Neural progenitor cell (in vitro differentiated cells): ENCODE measurements at places on chromosomes 3 and 15. TPM values are rescaled to one million over a fixed set of nuclear protein-coding genes. Genes with fewer than 3 reads are reported as not detected.

GRCh38 chr3:46660003-46660402 lies 33.5 kb downstream of the ALS2CL start:
- DNase-seq = no peak

GRCh38 chr3:129366312-129366831 lies 62.1 kb downstream of the EFCAB12 start:
- no peak for DNase-seq

GRCh38 chr3:18987862-18988447 lies 160.4 kb upstream of the KCNH8 start:
- DNase-seq = no peak

The PYGO1 gene
- 8.6 and 9.3 TPM in 2 replicates for total RNA-seq

GRCh38 chr3:143848704-143849103 lies 436 bp upstream of the SLC9A9 start:
- no peak for DNase-seq

The TM6SF1 gene
- total RNA-seq = not detected in 2 replicates

- DNase-seq = no peak
These were observed 4.3 kb upstream of the COPG1 start for GRCh38 chr3:129245141-129245540.

DNA sequence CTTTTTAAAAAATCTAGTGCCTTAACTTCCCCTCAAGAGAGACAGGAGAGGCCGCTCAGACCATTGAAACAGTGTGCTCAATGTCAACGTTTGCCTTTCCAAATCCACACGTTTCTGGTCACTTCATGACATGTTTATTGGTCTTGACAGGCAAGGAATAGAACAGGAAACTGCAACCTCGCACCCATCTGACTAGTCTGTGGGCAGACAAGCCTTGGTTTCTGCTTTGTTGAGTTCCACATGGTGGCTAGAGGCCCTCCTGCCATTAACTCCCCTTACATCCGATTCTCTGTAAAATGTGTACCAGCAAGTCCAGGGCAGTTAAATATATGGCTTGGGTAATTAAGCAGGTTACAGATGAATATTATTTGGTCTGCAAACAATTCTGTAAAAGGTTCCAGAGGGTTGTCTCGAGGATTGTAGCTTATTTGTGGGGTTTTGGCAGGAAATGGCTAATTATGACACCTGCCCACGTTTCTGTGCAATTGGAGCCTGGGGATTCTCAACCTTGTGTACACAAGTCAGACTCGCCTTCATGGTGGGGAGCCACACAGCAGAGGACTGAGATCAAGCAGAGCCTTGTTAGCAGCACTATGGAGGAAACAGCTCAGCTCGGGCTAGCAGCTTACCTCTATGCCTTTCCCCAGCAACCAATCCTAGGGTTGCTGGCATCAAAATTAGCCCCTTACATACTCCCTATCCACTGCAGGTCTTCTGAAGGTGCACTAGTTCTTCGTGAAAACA lies 317.5 kb upstream of the IGF1R start:
- no peak for DNase-seq

GRCh38 chr3:123055352-123055751 lies 11.5 kb upstream of the PDIA5 start:
- no peak for DNase-seq

DNA sequence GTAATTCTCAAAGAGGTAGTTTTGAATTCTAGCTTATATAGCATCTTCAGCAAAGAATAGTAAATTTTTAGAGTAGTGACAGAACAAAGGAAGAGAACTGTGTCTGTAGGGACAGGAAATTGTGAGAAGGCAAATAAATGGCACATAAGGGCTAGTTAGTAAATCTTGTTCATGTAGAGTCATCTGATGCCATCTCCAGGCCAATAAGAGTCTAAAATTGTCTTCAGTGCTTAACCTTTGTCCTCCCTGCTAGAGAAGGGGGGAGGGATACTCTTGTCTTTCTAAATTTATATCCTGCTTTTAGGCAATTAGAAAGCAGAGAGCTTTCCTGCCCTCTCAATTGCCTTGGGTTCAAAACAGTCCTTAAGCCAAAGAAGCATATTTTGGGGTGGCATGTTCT lies 87.0 kb upstream of the DNAJC19 start:
- no peak for DNase-seq

DNA sequence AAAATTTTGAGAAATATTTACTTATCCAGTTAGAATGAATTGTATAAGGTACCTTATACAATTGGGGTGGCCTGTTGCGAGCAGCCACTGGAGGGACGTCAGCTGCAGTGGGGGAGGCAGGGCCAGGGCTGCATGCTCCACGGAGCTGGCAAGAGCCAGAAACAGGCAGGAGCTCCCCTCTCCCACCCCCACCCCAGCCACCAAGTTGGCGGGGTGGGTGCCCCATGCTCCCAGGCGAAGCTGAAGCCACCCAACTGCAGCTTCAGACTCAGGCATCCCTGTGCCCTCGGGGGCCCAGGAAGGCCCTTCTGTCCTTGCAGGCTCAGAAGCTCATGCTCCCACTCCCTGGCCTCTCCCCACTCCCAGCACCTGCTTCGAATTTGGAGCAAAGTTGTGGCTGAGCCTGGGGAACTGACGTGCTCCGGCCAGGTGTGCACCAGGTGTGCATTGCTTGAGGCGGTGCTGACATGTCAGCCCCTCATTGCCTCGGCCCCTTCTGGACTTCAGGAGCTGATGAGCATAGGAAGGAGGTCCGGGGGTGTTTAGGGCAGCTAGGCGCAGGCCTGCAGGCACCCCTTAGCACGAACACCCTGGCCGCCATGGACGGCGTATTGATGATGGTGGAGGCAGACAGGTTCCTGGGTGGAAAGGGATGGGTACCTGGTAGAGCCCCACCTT lies 743.8 kb upstream of the GBE1 start:
- DNase-seq = no peak

- DNase-seq = no peak
These were observed 62.0 kb downstream of the SUCNR1 start for GRCh38 chr3:151935446-151935845.

DNA sequence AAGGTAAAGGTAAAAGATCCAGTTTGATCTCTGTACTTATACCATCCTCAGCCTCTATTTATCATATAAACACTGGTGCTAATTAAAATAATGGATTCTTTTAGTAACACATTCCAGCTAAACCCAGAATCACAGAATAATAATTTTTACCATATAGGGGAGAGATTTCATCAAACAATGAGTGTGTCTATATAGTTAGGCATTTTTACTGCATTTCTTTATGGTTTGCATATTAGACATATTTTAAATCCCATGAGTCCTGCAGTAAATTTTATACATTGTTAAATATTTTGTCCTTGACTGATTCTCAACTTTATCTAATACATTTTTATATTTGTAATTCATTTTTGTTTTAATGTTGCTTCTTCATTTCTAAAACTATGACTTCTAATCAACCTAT lies 323.7 kb upstream of the AGTR1 start:
- no peak for DNase-seq

DNA sequence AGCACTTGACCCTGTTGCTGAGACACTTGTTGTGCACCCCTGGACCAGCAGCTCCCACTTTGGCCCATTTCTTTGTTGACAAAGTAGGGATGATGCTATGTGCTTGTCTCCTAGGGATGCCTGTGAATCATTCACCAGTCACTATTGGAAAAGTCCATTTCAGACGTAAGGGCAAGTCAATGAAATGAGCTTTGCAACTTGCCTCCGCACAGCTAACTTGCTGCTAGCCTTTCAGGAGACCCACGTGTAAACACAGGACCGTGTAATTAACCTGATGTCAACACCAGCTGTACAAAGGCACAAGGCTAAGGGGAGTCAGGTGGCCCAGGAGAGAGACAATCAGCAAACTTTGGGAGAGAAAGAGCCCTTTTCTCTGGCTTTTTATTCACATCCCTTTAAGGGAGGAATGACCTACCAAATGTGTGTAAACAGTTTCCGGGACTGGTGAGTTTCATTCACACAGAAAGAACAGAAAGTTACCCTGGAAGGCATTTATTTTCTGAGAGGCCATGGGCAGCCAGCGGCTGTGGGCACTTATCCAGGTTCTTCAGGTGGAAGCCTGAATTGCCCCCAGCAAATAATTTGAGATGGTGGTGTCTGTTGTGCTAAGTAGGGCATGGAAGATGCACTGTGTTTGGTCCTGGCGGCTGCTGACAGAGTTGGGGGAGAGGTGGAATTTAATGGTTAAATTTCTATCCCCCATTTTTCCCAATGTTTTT lies 54.0 kb downstream of the TIPARP start:
- no peak for DNase-seq

- no peak for DNase-seq
These were observed 102.8 kb downstream of the PYDC2 start for GRCh38 chr3:191563722-191564121.

The ANKRD63 gene
- total RNA-seq = not detected in 2 replicates

- no peak for DNase-seq
These were observed 74.9 kb upstream of the SETMAR start for GRCh38 chr3:4228295-4228694.

DNA sequence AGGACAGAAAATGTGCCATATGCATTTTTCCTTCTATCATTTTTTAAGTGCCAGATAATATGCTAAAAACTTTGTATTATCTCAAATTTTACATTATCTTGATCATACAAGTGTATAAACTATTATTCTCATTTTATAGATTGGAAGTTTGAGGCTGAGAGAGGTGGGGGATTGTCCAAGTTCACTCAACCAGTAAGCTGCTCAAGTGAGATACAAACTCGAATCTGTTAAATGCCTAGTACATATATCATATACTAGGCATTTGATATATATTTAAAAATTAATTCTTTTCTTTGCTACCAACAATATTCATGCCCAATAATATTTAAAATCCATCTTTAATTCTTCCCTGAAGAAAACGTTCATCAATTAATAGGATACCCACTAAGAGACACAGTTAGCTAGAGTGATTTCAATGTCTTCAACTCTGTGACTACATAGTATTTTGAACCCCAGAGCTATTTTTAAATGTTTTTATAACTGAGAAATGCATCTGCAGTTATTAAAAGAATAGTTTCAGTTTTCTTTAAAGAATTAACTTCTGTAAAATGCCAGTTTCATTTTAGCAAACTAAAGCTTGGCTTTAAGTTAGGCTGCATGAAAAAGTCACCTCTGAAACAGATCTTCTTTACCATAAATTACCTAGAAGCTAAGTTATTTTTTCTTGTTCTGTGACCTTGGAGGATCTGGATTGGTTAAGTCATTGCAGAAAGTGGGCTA lies 40.4 kb downstream of the IQCB1 start:
- DNase-seq = no peak

GRCh38 chr3:9595877-9596276 lies 42.3 kb upstream of the LHFPL4 start:
- DNase-seq = no peak

The CKMT1A gene
- total RNA-seq = 1.7 and 2.3 TPM in 2 replicates
